ENCODE measurements at places on chromosomes 5 and 9. TPM values are rescaled to one million over a fixed set of nuclear protein-coding genes. Genes with fewer than 3 reads are reported as not detected.

The KLHL3 gene
- not detected for total RNA-seq

The RNF224 gene
- total RNA-seq = not detected

The GABRA6 gene
- not detected for total RNA-seq

The DMRTA1 gene
- 0.25 TPM for total RNA-seq

The ADRA1B gene
- 2.8 TPM for total RNA-seq

The HTR1A gene
- not detected for total RNA-seq

The ARSI gene
- total RNA-seq = 0.21 TPM

The SV2C gene
- total RNA-seq = not detected

The CPLANE1 gene
- 15.5 TPM for total RNA-seq

The GARIN3 gene
- not detected for total RNA-seq

The LEAP2 gene
- total RNA-seq = 0.37 TPM

The ANKRD20A1 gene
- not detected for total RNA-seq

The CTNND2 gene
- total RNA-seq = 0.03 TPM

The ANAPC2 gene
- total RNA-seq = 11.7 TPM

The PCDHA13 gene
- total RNA-seq = not detected

The ABO gene
- not detected for total RNA-seq

The IL4 gene
- not detected for total RNA-seq

The SPATA31A3 gene
- total RNA-seq = not detected

The ANKRD34B gene
- total RNA-seq = not detected

The ZFP2 gene
- not detected for total RNA-seq

The PCDH12 gene
- total RNA-seq = not detected

The OR2V2 gene
- not detected for total RNA-seq

The UIMC1 gene
- total RNA-seq = 24.4 TPM

The SH3RF2 gene
- 11.2 TPM for total RNA-seq

The SLC34A1 gene
- total RNA-seq = not detected

The NR5A1 gene
- not detected for total RNA-seq

The SH3GL2 gene
- total RNA-seq = not detected

The PRSS3 gene
- total RNA-seq = not detected

The PDLIM4 gene
- total RNA-seq = 52.2 TPM

The KIF24 gene
- 2.1 TPM for total RNA-seq

The LECT2 gene
- total RNA-seq = not detected

The SPATA31E1 gene
- total RNA-seq = 0.26 TPM

The MSANTD3 gene
- total RNA-seq = 79.4 TPM

The EIF4EBP3 gene
- not detected for total RNA-seq

The INSYN2B gene
- total RNA-seq = 3.8 TPM

The SPINK9 gene
- not detected for total RNA-seq

The IL3 gene
- not detected for total RNA-seq
